Calu3 (cell line): ENCODE measurements at places on chromosomes 11 and 22. TPM values are rescaled to one million over a fixed set of nuclear protein-coding genes. Genes with fewer than 3 reads are reported as not detected.

The IMMP1L gene
- 22.9 and 25.5 TPM in 2 replicates for total RNA-seq

The MS4A3 gene
- total RNA-seq: not detected in 2 replicates

The CNTF gene
- total RNA-seq: 4.3 and 5.2 TPM in 2 replicates

The MAP6 gene
- total RNA-seq: not detected in 2 replicates

The RASL10A gene
- 1.6 and 2.2 TPM in 2 replicates for total RNA-seq

The SEC14L6 gene
- total RNA-seq: 0.26 and 0.47 TPM in 2 replicates

- DNase-seq: no peak
Observed at GRCh38 chr11:43130616-43131015, 181.2 kb upstream of the API5 start.

DNA sequence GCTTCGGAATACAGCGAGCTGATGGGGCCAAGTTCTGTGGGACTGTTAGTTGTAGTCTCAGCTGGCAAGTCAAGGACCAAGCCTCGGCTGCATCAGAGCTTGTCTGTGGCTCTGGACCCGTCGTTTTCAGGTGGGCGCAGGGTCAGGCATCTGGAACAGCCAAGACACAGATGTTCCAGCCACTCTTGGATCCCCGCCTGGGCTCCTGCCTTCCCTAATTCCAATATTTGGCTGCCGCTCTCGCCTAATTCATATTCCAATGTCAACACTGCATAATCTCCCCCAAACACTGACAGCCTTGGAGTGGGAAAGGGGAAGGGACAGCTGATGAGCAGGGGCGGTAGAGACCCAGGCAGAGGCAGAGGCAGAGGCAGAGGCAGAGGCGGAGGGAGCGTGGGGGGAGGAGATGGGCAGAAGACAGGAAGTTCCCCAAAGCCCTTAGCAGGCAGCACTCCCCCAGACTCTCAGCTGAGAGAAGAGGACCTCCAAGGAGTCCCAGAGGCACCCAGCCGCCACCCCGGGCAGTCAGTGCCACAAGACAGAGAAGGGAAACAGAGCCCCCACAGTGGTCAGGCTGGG lies 49.6 kb upstream of the SLC35C1 start:
- DNase-seq: no peak

DNA sequence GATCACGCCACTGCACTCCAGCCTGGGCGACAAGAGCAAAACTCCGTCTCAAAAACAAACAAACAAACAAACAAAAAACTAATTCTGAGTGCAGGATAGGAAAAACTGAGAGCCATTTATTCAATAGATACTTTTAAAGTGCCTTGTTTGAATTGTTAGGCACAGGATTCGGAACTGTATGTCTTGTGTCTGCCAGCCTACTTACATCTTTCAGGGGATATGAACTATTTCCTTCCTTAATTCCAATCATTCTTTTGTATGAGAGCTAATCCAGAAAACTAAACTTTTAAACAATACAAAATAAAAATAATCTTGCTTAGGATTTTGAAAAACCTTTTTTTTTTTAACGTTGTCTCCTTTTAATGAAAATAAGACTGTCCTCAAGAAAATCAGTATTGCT lies 12.6 kb downstream of the UVRAG start:
- no peak for DNase-seq

DNA sequence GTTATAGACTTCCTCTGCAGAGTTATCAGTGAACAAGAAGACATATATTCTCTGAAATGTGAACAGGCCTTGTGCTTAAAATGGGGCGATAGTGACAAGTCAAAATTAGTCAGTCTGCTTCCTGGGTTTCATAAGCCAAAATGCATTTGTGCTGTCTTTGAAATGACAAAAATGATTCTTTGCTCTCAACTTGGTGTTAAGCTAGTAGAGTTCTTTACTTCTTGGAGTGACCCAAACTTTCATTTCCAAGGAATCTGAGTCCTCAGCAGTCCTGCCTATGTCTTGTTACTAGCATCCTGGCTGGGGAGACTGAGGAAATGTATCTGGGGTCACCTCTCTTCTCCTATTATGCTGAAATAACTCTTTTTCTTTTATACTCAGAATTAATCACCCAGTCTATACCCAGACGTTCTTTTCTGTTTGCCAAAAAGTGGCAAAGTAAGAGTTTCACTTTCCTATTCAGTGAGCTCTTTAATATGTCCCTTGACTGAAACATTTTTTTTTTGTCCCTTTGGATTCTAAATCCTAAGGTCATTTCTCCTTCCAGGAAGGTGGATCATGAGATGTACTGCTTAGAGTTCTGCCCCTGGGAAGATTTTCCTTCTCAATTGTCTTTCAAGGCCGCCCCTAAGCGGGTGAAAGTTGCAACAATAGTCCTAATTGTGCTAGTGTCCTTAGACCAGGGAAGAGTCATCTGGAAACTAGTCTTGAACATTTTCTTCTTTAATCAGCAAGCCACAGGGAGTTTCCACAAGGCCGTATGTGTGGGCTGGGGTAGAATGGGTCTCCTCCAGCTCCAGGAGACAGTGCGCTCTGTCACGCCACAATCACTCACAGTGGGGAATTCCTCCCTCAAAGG lies 53.0 kb upstream of the RDX start:
- no peak for DNase-seq

DNA sequence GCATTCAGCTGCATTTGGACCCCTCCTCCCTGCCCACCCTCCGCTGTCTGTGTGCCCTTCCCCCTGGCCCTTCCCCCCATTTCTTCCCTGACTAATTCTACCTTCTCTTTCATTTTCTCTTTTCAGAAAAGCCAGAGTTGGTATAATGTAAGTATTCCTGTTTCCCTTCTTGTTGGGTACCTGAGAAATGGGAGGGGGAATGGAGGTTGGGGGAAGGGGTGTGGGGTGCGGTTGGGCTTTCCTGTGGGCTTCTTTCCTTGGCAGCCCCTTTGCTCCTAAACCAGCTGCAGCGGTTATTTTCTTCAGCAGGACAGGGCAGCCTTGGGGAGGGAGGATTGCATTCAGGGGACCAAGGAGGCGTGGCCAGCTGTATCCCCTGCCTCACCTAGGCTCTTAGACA lies 70.2 kb downstream of the SCN3B start:
- no peak for DNase-seq

DNA sequence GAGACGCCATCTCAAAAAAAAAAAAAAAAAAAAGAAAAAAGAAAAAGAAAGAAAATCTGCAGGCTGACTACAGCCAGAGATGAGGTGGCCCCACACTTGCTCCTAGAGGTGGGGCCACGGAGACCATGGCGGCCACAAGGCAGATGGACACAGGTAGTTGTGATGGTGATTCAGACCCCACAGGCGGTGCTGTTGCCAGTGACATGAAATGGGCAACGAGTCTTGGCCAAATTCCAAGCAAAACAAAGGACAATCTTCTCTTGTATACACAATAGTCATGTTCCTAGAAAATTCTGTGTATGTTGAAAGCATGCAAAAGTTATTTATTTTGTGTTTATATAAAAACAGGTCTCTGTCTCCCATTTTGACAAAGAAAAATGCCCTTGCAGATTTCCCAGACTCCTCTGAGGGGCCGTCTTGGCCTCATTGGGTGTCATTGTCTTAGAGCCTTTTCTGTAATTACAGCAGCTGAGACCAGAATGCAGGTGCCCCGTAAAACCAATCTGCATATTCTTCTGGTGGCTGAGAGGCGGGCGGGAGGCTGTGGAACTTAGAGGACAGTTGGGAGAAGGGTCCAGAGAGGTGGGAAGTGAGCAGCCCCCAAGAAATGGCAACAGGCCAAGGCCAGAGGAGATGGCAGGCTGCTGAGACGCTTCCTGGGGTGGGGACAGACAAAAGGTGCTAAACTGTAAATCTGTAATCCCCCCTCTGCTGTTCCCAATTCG lies 22.5 kb upstream of the DAGLA start:
- peak; percentile 56 for DNase-seq

GRCh38 chr22:46068181-46068592 lies 82.1 kb upstream of the PPARA start:
- DNase-seq: no peak

GRCh38 chr11:72112978-72113808 lies 698 bp upstream of the ANAPC15 start:
- no peak for DNase-seq

DNA sequence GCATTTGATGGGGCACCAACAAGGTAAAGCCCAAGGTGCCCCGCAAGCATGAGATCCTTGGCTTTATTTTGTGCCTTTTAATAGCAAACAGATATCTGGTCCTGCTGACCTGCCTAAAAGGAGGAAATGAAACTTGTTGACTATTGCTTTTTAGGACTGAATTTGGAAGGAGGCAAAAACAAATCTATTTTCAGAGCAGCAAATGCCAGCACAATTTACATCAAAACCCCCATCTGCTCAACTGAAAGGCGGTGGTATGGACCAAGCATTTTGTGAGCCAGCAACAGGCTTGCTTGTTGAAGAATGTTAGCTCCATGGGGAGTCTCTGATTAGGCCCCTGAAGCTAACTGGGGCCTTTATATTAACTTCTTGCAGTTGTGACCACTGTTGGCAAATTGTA lies 192.6 kb upstream of the E2F8 start:
- no peak for DNase-seq

GRCh38 chr11:119793335-119793984 lies 64.5 kb upstream of the NECTIN1 start:
- no peak for DNase-seq
